NCI-H526 (cell line): ENCODE measurements at places on chromosomes 5 and 9.

- no peak for DNase-seq
Measured at GRCh38 chr5:6457592-6457991, 8.9 kb downstream of the UBE2QL1 start.

- no peak for DNase-seq
Measured at GRCh38 chr5:1833264-1834021, 32.2 kb downstream of the NDUFS6 start.

- peak; percentile 38 for DNase-seq
Measured at GRCh38 chr9:35611230-35611797, 6.3 kb downstream of the TESK1 start.

DNA sequence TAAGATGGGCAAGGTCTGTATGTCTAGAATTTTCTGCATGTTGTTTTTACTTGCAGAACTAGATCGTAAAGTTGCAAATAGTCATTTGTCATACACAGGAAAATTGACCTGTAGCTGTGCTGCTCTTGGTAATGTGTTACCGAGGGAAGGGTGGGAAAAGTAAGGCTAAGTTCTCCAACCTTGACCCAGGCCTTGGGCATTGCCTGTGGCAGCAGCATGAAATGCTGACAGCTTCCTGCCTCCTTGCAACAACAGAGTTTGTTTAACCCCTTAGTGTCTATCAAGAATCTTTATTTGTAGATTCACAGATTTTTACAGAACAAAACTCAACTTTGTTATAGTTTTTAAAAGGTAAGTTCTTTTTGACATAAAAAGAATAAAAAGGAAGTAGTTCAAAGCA, 48.3 kb downstream of the ERCC6L2 start:
- no peak for DNase-seq

GRCh38 chr5:95768731-95769130, 37.6 kb downstream of the RHOBTB3 start:
- DNase-seq = no peak

DNA sequence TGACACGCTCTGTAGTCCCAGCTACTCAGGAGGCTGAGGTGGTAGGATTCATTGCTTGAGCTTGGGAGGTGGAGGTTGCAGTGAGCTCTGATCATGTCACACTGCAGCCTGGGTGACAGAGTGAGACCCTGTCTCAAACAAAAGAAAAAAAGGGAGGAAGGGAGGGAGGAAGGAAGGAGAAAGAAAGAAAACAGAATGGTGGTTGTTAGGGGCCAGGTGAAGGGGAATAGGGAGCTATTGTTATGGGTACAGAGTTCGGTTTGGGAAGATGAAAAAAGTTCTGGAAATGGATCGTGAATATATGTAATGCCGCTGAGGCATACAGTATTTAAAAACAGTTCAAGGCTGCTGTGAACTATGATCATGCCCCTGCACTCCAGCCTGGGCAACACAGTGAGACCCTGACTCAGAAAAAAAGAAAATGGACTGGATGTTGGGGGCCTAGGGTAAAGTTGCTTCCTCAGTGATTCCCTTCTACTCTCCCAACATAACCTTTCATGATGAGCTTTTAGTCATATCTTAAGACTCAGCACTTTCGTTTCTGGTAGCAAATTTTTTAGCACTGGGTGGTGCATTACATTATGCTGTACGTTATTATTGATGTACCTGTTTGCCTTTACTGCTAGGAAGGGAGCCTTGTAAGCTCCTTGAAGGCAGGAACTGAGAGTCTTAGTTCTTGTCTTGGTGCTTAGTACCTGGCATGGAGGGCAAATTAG, 4.0 kb downstream of the CTNNA1 start:
- no peak for DNase-seq

- no peak for DNase-seq
Measured at GRCh38 chr5:150082374-150082773, 4.0 kb downstream of the CSF1R start.

GRCh38 chr5:59236448-59236847, 653.6 kb downstream of the RAB3C start:
- no peak for DNase-seq

DNA sequence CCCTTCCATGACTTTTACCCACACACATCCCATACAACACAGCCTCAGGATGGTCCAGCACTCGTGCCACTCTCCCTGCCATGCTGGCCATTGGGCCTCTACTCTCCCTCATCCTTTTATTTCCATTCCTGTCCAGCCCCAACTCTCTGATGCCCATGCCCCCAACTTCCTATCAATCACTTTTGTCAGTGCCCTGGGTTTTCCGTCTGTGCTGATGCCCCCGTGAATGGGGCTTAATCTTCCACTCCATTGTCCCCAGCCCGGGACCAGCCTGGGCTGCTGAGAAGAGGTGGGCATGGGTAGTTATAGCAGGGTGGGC, 12.6 kb upstream of the ACSL6 start:
- no peak for DNase-seq

- DNase-seq = no peak
Measured at GRCh38 chr9:69034071-69034470, 1.5 kb upstream of the FXN start.

GRCh38 chr5:140239939-140240700, 62.8 kb downstream of the PFDN1 start:
- DNase-seq = peak; percentile 91

DNA sequence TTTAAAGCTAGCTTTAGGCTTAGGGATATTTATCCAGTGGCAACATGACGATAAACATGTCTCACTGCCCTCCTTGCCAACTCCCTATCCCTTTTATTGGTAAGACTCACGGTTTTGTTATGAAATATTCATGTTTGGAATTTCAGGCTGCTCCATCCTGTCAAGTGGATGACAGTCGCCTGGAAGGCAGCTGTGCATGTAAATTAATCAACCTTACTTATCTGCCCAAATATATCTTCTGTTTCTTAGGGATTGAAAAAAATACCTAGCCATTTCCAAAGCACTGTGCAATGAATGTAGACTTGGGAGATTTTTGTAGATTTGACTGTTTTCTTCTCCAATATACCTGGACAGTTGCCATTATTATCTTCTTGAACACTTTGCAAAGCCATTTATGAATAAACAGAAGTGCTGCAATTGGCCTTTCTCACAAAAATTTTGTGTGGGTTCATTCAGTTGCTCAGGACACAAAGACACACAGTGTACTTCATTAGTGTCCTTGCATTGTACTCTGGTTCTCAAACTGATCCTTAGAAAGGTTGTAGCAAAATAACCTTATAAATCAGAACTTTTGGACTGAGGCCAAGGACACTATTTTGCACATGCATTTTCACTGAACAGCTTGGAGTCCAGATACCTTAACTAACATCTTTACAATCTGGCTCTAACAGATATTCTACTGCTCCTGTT, 889.4 kb upstream of the SEMA6A start:
- DNase-seq = no peak

DNA sequence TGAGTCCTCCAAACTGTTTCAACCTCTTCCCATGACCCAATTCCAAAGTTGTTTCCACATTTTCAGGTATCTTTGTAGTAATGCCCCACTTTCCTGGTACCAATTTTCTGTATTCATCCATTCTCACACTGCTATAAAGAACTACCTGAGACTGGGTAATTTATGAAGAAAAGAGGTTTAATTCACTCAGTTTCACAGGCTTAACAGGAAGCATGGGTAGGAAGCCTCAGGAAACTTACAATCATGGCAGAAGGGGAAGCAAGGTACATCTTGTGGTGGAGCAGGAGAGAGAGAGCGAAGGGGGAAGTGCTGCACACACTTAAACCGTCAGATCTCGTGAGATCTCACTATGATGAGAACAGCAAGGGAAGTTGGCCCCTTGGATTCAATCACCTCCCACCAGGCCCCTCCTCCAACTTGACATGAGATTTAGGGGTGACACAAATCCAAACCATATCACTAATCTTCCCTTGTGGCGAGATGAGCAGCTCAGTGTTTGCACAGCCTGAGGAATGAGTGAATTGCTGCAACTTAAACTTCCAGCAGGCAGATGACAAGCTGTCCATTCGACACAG, 42.9 kb downstream of the TRIP13 start:
- DNase-seq = no peak
